ENCODE measurements at places on chromosomes 13 and 19.
A peak's percentile ranks its signal among the peaks of the same experiment; 100 is the strongest.

DNA sequence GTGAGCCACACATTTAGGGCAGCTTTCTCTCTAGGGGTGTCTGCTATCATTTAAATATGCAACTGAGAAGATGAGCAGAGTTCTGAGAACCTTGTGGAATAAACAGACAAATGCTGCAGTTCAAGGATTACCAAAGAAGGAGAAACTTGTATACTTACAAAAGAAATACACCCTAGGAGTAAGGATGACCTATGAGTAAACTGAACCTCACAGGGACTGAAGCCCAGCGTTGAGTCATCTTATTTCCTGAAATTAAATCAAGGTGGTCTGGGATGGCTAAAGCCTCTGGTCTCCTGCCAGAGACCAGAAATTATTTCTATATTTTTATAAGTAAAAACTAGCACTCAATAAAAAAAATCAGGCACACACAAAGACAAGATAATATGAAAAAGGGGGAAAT, 40.1 kb downstream of the FAM216B start:
- DNase-seq = no peak

DNA sequence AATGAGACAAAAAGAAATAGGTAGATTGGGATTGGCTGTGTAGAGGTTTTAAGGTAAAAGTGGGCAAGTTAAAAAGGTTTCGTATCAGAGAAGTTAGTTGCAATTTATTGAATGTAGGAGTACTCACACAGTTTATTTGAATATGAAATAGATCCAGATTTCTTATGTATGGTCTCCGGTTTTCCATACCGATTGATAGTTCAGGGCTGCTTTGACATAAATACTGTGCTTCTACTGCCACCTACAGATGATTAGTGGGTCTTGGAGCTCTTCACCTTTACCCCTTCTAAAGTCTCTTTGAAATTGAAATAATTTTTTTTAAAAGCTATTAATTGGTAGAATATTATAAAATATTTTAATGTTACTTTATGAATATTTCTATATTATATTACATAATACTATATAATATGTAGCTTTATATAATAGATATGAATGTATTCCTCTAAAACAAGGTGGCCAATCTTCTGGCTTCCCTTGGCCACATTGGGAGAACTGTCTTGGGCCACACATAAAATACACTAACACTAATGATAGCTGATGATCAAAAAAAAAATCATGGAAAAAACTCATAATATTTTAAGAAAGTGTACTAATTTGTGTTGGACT, 7.7 kb upstream of the GPR18 start:
- no peak for DNase-seq

DNA sequence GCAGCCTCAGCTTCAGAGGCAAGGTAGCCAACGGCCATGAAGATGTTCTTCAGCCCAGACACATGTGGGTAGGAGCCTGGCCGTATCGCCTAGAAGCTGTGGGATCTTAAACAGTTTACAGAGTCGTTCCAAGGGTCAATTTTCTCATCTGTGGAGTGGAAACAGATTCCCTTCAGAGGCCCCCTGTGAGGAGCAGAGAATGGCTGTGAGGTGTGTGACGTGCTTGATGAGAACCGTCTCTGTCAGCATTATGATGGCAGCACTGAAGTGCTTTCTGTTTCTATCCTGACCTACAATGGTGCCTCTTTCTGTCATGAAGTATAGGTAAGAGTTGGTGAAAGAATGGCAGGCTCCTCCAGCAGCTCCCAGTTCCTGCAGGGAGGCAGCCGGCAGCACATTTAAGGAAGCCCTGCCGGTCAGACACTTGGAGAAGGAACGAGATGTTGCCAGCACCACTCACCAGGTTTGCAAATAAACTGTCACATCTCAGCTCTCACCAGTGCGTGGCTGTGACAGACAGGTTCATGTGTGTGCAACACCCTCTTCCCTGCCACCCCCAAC, 277.3 kb downstream of the FOXO1 start:
- DNase-seq = no peak

GRCh38 chr19:56308792-56309191, 5.8 kb downstream of the ZSCAN5A start:
- DNase-seq = no peak

DNA sequence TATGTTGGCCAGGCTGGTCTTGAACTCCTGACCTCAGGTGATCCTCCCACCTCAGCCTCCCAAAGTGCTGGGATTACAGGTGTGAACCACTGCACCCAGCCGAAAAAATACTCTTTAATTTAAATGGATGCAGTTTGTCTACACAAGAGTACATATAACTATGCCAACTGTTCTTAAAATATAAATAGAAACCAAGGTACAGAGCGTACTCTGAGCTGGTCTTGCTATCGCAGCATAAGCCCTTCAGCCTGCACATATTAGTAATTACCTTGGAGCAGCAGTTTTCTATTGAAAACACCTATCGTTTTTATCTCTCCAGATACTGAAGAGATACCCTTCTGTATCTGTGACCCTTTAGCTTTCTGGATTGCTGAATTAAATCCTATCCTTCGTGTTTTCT, 3.4 kb downstream of the ZNF682 start:
- DNase-seq = no peak

DNA sequence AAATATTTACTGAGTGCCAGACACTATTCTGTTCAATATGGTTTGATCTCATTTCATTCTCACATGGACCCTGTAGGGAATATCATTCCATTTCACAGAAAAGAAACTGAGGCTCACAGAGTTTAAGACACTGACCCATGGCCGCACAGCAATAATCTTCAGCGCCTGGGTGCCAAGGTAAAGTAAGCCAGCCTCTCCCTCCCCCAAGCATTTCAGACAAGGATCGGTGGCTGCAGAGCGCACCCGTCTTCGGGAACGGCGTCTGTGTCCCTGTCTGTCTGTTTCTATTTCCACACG, 4.3 kb upstream of the PDE4A start:
- DNase-seq = no peak

DNA sequence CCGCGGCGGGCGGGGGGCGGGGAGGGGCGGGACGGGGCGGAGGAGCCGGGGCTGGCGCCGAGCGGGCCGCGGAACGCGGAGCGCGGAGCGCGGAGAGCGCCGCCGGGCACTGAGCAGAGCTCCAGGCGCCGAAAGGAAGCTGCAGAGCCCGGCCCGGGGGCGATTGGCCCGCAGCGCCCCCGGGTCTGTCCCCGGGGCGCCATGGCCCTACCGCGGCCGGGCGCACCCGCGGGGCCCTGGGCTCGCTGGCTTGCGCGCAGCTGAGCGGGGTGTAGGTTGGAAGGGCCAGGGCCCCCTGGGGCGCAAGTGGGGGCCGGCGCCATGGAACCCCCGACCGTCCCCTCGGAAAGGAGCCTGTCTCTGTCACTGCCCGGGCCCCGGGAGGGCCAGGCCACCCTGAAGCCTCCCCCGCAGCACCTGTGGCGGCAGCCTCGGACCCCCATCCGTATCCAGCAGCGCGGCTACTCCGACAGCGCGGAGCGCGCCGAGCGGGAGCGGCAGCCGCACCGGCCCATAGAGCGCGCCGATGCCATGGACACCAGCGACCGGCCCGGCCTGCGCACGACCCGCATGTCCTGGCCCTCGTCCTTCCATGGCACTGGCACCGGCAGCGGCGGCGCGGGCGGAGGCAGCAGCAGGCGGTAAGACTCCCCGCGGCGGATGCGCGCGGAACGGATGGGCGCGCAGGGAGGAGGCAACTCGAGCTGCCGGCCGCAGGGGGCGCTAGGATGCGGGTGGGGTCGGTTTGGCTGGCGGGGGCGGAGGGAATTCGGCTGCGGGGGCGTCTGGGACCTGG, at the start of gene PDE4A:
TSS of gene PDE4A (plus strand) at position 95 of the 796 bp plus-strand sequence. CDS start at position 322, 227 bp downstream.
- no peak for DNase-seq

- no peak for DNase-seq
Measured at GRCh38 chr13:26681036-26681435, 79.5 kb downstream of the GPR12 start.

GRCh38 chr19:42184401-42184861, 33.0 kb downstream of the DEDD2 start:
- DNase-seq = peak; percentile 42

DNA sequence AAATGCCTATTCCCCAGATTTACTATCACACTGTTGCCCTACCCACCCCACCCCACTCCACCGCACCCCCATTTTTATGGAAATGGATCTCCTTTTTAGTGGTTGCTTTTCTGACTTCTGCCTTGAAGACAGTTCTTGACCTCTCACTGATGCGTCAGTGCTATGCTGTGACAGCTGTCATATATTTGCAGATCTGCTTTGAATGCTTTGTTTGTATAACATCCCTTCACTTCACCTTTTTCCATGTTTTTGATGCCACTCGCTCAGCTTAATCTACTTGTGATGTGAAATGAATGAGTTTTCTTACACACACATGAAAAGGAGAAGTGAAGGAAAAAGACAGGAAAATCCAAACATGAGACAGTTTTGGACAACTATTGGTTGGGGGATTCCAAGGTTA, 731.0 kb downstream of the SLITRK6 start:
- no peak for DNase-seq

DNA sequence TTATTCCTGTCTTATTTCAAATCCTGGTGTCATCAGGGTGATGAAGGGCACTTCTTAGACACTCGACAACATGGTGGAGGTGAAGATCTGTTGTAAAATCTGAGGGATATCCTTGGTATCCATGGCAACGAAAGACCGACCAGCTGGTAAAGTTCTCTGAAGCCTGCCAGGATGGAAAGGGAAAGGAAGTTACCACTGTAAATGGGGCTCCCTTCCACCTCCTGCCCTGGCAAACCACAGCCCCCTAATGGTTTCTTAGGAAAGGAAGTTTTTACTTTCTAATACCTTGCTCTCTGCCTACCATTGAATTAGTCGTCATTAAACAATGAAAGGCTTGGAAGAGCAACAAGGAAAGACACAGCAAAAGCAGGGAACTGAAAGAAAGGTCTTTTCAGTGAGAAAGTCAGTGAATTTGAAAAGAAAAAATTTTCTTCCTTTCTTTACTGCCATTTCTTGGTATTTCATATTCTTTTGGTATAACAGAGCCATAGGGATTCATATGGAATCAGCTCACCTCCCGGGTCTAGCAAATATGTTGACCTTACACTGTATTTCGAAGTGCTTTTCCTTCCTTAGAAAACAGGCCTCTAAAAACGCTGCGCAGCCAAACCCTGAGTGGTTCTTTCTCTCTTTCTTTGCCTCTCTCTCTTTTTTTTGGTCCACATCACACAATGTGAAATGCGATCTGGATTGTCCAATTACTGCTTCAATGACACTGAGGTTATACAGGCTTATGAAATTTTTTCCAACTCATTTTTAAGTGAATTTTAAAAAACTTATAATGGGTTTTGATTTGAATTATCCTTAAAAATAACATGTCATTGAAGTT, 111.0 kb downstream of the RGCC start:
- no peak for DNase-seq

DNA sequence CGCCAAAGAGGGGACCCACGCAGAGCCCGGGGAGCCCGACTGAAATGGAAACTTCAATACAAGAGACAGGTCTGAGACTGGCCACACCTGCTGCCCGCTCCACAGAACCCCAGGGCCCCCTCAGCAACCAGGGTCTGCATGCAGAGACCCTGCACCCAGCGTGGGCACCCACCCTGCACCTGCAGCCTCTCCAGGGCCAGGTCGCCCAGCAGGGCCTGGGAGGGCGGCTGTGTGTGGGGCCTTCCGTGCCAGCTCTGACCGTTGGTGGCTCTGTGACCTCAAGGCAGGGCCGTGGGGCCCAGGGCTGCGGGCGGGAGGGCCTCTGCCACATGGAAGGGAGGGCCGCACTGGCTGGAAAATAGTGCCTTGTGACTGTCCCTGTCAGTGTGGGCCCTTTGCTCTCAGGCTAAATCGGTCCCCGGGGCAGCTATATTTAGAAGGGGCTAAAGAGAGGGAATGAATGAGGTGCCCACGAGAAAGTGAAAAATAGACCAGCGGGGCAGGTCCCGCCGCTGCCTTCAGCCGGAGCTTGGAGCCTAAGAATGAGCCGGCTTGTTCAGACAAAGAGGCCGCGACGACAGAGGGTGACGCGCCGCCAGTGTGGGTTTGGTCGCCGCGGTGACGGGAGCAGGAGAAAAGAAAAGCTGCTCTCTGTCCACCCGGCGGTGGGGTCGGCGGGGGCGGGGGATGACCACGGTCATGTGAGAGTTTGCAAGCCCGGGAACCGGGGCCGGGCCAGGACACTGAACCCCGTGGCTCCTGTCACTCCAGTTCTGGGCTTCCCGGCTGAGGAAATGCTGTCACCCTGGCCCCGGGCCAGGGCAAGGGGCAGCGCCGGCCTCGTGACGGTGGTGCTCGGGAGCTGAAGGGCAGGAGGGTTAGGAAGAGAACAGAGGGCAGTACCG, 70.5 kb downstream of the GADD45B start:
- no peak for DNase-seq

DNA sequence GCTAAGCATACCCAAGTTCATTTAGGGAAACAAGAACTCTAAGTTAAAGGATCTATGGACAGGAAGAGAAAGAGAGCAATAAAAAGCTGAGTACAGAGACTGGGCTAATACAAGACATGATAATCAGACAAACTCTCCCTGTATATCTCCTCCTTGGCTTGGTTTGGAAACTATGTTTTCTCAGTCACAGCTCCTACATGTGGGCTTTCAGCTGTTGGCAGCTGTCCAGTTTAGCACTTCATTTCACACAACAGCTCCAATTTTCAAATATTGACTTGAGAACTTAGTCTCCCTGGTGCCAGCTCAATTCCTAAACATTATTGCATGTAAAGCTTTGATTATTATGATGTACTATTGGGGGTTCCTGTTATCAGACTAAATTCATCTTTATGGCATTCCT, 222.8 kb upstream of the OBI1 start:
- DNase-seq = no peak

DNA sequence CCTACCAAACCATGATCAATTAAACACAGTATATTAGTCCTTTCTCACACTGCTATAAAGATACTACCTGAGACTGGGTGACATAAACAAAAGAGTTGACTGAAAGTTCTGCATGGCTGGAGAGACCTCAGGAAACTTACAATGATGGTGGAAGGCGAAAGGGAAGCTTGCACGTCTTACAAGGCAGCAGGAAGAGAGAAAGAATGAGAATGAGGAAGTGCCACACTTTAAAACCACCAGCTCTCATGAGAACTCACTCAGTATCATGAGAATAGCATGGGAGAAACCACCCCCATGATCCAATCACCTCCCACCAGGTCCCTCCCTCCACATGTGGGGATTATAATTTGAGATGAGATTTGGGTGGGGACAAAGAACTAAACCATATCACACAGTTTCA, 324.9 kb upstream of the ZNF507 start:
- DNase-seq = no peak

All from left renal pelvis (tissue), 4 donors.